AG09309 (cell line): ENCODE measurements at places on chromosomes 1 and 21.

DNA sequence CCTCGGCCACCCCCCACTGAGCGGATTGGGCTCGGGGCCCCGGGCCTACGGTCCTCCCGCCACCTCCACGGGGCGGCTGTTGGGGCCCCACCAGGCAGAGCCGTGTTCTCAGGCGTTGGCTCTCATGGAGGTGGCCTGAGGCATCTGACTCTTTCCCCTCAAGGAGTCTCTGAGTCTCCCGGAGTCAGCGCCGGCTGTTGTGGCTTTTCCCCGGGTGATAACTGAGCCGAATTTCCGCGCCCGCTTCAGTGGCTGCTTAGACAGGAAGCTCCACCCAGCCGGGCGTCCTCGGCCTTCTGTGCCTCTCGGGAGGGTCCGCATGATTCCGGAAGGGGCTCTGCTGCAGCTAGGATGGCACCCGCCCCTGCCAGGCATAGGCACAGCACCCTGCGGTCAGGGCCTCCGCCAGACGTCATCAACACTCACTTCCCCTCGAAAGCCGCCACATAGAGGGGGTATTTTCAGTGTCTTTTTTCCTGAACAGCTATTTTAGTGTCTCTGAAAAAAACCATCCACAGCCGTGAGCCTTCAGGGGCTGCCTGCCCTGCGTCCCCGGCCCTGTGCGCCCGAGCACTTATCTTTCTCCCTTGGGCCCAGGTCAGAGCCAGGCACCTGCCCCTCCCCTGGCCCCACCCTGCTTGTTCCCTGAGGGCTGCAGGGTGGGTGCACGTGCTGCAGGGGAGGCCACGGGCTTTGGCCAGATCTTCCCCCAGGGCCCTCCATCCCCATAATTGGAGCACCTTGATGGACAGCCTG, 72.9 kb downstream of the SKI start:
- no peak for DNase-seq

GRCh38 chr1:116126281-116126680, 15.1 kb downstream of the MAB21L3 start:
- DNase-seq = no peak

- DNase-seq = no peak
These were observed 5.2 kb downstream of the OLIG1 start for GRCh38 chr21:33075128-33075527.

DNA sequence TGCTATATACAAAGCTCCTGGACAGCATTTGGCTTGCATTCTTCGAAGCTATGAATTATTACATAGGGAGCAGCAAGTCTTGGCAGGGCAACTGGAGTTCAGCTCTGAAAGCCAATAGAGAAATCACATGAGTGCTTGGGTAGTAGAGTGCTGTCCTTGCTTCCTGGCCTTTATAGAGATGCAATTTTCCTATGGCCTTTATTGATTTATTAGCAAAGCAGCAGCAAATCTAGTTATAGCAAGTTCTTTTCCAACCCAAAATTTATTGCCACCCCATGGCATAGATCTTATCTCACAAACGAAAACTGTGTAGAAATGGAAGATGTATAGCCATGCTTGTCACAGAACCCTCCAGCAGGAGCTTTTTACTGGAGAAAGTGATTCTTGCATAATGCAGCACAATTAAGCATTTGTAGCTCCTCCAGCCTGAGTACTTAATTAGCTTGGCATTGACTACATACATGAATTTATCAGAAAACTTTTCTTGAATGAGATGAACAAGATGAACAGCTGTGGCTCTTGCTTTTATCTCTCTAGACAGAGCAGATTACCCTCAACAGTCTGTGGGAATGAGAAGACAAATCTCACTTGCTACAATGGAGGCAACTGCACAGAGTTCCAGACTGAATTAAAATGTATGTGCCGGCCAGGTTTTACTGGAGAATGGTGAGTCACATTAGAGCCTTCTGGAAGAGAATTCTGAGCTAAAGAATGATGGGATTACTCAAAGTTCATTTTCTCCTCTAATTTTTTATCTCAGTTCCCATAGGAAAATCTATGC, 170.1 kb downstream of the CRB1 start:
- no peak for DNase-seq

GRCh38 chr21:38766987-38767722, 38.6 kb upstream of the ETS2 start:
- no peak for DNase-seq

- no peak for DNase-seq
These were observed 156.2 kb downstream of the RHOU start for GRCh38 chr1:228891272-228892034.

DNA sequence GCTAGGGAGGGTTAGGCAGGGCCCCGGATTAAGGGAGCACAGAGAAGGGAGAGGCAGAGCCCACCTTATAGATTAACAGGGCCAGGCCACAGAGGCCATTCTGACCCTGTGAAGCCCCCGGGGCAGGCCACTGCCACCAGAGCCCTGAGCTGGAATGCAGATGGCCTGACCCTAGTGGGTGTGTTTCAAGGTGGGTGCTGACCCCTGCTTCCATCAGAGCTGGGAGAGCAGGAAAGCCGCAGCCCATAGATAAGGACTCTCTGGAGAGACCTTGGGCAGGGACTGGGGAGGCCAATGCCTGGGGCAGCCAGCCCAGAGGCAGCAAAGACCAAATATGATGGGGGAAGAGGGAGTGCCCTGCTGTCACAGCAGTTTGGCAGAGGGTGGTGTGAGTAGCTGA, 35.9 kb downstream of the NCMAP start:
- no peak for DNase-seq

- peak; percentile 89 for DNase-seq
These were observed 8.9 kb downstream of the MAP1LC3C start for GRCh38 chr1:241990040-241990439.
